Epithelial cell of esophagus (primary cell): ENCODE measurements at places on chromosomes 11 and 22.

GRCh38 chr22:31938296-31938695, 6.0 kb upstream of the YWHAH start:
- DNase-seq: no peak

- no peak for DNase-seq
Measured at GRCh38 chr11:86161837-86162236, 82.7 kb upstream of the EED start.

- no peak for DNase-seq
Measured at GRCh38 chr11:92969634-92970347, at the start of gene MTNR1B. Gene MTNR1B, plus strand, starts transcription at chr11:92969651. Its CDS starts 75 bp downstream, at chr11:92969726.

GRCh38 chr11:122307476-122308035, 191.5 kb upstream of the BLID start:
- no peak for DNase-seq

DNA sequence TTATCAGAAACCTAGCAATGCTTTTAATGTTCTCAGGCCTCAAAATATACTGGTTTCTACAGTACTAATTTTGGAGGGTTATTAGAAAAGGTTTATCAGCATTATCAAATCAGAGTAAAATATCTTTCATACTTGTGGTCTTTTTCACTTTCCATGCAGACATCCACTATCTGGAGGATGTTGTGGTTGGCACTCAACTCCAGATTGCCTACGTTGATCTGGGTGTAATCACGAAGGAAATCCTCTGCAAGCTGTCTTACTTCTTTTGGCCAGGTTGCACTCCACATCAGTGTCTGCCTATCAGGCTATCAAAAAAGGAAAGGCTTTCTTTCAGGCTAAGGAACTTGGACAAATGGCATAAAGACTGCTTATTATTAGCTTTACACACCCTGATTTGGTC, 11.6 kb downstream of the DDX17 start:
- no peak for DNase-seq
